ENCODE measurements at places on chromosomes 7 and 10. TPM values are rescaled to one million over a fixed set of nuclear protein-coding genes. Genes with fewer than 3 reads are reported as not detected.

DNA sequence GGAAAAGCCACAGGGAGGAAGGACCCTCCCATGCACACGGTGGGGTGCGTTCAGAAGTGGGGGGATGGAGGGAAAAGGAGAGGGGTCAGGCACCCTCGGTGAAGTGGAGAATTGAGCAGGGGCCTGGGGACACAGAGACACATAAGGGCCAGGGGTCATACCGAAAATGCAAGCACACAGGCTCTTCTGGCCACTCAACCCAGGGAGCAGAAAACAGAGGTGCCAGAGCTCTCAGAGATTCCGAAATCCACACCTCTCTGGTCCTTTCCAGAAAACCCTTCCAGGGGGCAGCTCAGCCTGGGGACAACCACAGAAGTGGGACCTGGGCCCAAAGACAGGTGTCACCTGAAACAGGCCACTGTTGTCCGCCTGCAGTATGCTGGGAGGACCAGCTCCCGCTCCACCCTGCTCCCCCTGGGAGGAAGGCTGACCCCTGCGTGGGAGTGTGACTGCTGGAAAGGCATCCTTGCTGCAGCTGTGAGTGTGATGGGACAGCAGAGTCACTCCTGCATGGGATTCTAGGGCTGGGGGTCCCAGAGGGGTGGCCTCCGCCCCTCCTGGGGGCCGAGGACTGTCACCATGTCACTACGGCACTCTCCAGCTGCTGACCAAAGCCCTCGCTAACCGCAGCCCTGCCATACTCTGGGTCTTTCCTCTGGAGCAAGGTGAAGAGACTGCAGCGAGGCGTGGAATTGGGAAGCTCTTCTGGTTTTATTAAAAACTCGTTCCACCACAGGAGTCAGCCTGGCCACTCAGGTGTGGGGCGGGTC, 63.1 kb downstream of the TMEM209 start:
- H3K27ac ChIP-seq = no peak overlapping the region
- no peak overlapping the region for H3K4me3 ChIP-seq
- H3K36me3 ChIP-seq = peaks cover 9% of the 10 kb centered on the region
- H3K27me3 ChIP-seq = peaks cover 2% of the 10 kb centered on the region
- DNase-seq = peak; percentile 10
- H3K4me1 ChIP-seq = peaks cover 6% of the 10 kb centered on the region

GRCh38 chr7:72403458-72404076, 8.6 kb downstream of the CALN1 start:
- H3K27me3 ChIP-seq = no peaks in the 10 kb centered on the region
- no peak overlapping the region for H3K4me3 ChIP-seq
- DNase-seq = no peak
- no peak overlapping the region for H3K27ac ChIP-seq
- H3K4me1 ChIP-seq = no peaks in the 10 kb centered on the region

GRCh38 chr10:79496896-79497295, 15.4 kb upstream of the EIF5AL1 start:
- no peak for DNase-seq
- no peaks in the 10 kb centered on the region for H3K4me1 ChIP-seq
- no peak overlapping the region for H3K27ac ChIP-seq
- peaks cover 48% of the 10 kb centered on the region for H3K27me3 ChIP-seq

DNA sequence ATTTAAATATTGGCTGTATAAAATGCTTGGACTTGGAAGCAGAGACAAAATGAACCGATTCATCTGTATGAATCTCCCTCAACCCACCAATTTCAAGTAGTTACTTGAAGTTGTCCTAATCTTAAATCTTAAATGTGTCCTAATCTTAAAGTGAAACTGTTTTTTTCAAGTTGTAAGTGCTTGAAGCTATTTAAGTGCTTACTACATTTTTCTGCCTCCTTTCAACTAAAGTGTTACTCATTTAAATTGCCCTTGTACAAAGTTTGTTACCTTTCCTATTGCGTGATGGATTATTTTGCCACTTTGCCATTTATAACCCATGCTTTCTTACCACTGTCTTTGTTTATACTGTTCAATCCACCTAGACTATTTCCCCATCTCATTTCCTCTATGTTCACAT, 2.8 kb downstream of the BCAP29 start:
- peaks cover 38% of the 10 kb centered on the region for H3K36me3 ChIP-seq
- no peak overlapping the region for H3K27ac ChIP-seq
- no peak overlapping the region for H3K4me3 ChIP-seq
- H3K4me1 ChIP-seq = peaks cover 34% of the 10 kb centered on the region

GRCh38 chr10:59623133-59624121, 86.2 kb downstream of the SLC16A9 start:
- DNase-seq = no peak
- peaks cover 3% of the 10 kb centered on the region for H3K4me1 ChIP-seq
- no peaks in the 10 kb centered on the region for H3K36me3 ChIP-seq
- no peak overlapping the region for H3K27ac ChIP-seq

DNA sequence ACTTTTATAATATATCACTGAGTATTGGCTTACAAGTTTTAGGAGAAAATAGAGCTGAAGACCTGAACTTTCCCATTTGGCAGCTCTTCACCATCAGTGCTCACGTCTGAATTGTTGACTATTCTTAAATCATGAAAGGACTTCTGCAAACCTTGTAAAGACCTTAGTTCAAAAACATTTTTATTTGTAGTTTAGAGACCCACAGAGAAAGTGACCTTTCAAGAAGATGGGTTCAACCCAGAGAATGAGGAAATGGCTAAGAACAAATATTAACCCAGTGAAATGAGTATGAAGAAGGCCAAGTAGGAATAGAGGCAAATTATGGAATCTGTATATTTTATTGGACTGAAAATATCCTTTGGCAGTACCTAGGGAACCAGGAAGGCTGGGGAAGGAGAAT, 1151.1 kb downstream of the GATA3 start:
- H3K27ac ChIP-seq = no peak overlapping the region
- no peak overlapping the region for H3K4me3 ChIP-seq
- H3K36me3 ChIP-seq = no peaks in the 10 kb centered on the region
- H3K4me1 ChIP-seq = peaks cover 1% of the 10 kb centered on the region

GRCh38 chr7:22934473-22935065, 79.4 kb downstream of the HYCC1 start:
- peaks cover 3% of the 10 kb centered on the region for H3K36me3 ChIP-seq
- no peak for DNase-seq
- H3K27ac ChIP-seq = no peak overlapping the region
- H3K4me3 ChIP-seq = no peak overlapping the region
- no peaks in the 10 kb centered on the region for H3K4me1 ChIP-seq

- no peak for DNase-seq
- no peak overlapping the region for H3K27ac ChIP-seq
- no peak overlapping the region for H3K4me3 ChIP-seq
- H3K36me3 ChIP-seq = no peaks in the 10 kb centered on the region
- H3K27me3 ChIP-seq = peaks cover 31% of the 10 kb centered on the region
- H3K4me1 ChIP-seq = peaks cover 11% of the 10 kb centered on the region
Observed at GRCh38 chr10:14409856-14410458, 79.2 kb upstream of the FRMD4A start.

- H3K4me3 ChIP-seq = no peak overlapping the region
- H3K36me3 ChIP-seq = no peaks in the 10 kb centered on the region
- no peak overlapping the region for H3K27ac ChIP-seq
- DNase-seq = no peak
Observed at GRCh38 chr10:104908581-104908980, 267.5 kb downstream of the SORCS3 start.

DNA sequence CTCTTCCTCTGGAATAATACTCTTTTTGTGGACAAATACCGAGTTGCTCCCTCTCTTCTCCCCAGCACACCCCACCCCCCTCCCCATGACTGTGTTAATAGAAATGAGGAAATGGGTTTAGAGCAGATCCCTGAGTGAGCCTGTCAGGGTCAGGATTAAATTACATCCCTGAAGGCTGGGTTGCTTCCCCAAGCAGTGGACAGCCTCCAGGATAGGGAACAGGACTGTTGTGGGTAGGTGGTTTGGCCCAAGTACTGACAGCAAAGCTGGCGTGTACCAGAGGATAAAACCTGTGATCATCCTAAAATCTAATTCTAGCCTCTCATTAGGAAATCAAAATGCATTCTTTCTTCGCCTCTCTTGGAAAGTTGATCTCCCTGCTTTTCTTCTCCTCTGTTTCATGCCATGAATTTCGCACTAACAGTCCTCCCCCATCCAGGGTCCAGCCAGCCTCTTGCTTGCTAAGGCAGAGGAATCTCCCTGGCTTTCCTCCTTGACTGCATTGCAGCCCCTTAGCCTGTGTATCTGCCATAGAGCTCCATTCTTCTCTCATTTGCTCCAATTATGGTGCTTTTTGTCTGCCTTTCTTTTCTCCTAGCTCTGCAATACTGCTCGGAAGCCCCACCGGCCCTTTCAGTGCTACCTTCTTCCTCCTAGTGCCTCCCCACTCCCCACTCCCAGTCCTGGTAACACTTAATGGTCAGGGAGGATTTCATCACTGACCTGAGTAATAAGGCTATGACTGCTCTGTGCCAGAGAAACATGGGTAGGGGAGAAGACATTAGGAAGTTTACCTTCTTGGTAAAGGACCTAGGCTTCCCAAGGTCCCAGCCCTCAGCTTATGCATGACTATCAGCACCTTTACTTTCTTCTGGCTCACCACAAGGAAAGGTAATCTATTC, 8.4 kb downstream of the LRRC4 start:
- no peak overlapping the region for H3K27ac ChIP-seq
- DNase-seq = no peak
- peaks cover 15% of the 10 kb centered on the region for H3K36me3 ChIP-seq
- H3K27me3 ChIP-seq = no peaks in the 10 kb centered on the region
- H3K4me1 ChIP-seq = peaks cover 7% of the 10 kb centered on the region

GRCh38 chr7:107480932-107481331, 11.1 kb downstream of the GPR22 start:
- H3K36me3 ChIP-seq = no peaks in the 10 kb centered on the region
- H3K4me3 ChIP-seq = no peak overlapping the region
- no peak for DNase-seq
- peaks cover 5% of the 10 kb centered on the region for H3K4me1 ChIP-seq
- H3K27ac ChIP-seq = no peak overlapping the region
- no peaks in the 10 kb centered on the region for H3K27me3 ChIP-seq

Gene VGF
- total RNA-seq = 0.33 TPM

Gene NEURL1
- total RNA-seq = 1.1 TPM

Gene PITRM1
- total RNA-seq = 56.7 TPM

Gene BAMBI
- 0.23 TPM for total RNA-seq

Gene C7orf57
- 0.33 TPM for total RNA-seq

Data from activated CD4-positive, alpha-beta memory T cell treated with anti-CD3 and anti-CD28 coated beads, Interleukin-2, amount 10 ng/mL, durations not matched to agents 7 days and 5 days (primary cell).